ENCODE measurements at places on chromosomes 7 and 10.

DNA sequence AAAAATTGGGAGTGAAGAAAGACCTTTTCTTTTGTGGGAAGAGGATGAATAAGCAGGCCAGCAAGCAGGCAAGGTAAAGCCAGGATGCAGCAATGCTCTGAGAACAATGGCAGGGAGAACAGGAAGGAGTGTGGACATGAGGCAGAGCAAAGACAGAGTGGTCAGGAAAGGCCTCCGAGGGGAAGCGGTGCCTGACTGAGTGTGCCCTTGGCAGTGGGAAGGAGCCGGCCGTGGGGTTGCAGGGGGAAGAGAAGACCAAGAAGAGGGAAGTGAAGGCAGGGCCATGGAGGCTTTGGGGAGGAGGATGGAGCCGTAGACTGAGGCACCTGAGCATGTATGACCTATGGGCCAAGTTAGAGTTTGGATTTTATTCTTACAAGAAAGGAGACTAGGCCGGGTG is 21.9 kb upstream of the ZNF212 start:
- DNase-seq, result no peak

GRCh38 chr10:26057466-26057865 is 123.4 kb downstream of the MYO3A start:
- DNase-seq, result no peak

DNA sequence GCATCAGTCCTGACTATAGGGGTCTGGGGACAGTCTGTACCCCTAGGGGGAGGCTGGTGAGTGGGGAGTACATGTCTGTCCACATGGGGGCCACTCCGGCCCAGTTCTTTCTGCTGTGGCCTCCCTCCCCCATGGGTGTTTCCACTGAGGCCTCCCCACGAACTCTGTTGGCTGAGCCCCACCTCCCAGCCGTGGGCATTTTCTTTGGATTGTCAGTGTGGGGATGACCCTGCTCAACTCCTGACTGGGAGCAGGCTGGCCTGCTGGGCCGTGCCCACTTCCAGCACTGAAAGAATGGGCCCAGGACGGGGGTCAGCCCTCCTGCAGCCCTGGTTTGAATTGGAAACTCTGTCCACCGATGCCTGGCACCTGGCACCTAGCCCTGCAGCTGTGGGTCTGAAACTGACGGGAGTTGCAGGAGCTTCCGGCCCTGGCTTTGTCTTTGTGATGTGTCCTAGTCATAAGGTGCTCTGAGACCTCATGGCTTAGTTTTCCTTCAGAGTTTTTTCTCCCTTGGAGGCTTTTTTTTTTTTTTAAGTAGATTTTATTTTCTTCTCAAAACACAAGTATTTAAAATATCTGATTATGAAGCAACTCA is 46.5 kb downstream of the LHPP start:
- no peak for DNase-seq

GRCh38 chr7:30164567-30164966 is 29.8 kb downstream of the MTURN start:
- DNase-seq, result no peak

- no peak for DNase-seq
Measured at GRCh38 chr7:64878684-64879083, 24.4 kb upstream of the ZNF273 start.

DNA sequence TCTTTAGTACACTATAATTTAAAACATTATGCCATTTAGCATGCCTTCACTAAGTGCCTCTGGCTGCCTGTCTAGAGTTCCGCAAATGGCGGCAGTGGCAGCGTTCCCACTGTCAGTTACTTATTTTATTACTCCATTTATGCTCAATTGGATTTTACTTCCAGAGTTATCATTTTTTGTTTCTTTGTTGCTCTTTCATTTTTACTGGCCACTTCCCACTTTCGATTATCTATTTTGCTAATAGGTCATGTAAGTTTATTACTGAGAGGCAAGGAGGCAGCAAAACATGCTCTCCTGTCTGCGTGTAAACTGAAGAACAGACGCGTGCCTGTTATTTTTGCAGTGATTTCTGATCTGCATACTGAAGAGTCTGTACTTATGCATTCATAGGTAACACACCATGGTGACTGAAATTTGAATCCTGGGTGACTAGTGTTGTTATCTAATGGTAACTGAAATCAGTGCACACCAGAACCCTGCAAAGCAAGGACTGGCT is 23.1 kb downstream of the KDM7A start:
- DNase-seq, result no peak

DNA sequence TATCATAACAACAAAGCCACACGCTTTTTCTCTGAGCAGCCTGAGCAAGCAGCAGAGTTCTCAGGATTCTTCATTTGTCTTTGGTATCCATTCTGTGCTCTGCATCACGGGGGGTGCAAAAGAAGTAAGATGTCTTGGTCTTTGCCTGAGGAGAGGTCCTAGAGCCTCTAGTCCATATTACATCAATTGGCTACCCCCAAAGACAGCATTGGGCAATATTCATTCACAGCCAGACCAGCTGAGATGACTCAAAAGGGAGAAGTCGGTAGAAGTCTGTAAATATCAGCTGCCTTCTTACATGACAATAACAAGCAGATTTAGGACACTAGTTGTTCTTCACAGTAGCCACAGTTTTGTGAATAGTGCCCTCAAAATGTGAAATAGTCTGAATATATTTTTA is 66.6 kb downstream of the FZD1 start:
- DNase-seq, result no peak

GRCh38 chr7:96089511-96089910 is 232.4 kb downstream of the SLC25A13 start:
- DNase-seq, result no peak

DNA sequence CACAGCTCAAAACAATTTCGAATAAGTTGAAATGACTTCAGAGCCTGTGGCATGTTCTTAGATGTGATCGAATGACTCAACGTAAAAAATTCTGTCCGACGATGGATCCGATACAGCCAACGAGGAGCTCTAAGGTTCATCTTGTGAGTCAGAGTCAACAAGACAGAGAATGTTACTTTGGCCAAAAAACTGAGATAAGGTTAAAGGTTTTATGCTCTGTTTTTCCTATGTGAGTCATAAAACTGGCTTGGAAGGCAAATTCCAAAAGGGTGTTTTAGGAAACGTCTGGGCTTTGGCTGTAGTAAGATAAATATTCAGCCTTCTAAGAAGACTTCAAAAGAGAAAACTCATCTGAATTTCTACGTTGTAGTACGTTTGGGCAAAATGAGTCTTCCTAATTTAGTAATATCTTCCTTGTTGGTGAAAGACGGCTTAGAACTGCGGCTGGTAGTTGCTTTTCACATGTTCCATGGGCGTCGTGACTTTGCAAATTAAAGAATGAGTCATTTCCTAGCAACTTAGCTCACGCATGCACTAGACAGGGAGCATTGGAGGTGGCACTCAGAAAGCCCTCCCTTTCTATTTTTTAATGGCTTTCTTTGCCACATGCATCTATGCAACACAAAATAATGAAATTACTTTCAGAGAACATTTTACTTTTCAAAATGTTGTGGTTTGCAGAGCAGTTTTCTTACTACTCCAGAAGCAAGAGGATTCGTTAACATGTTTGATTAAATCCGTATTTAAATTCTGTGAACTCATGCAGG is 28.2 kb downstream of the PFKP start:
- no peak for DNase-seq

- no peak for DNase-seq
Measured at GRCh38 chr7:129776362-129776722, 164.8 kb downstream of the NRF1 start.

DNA sequence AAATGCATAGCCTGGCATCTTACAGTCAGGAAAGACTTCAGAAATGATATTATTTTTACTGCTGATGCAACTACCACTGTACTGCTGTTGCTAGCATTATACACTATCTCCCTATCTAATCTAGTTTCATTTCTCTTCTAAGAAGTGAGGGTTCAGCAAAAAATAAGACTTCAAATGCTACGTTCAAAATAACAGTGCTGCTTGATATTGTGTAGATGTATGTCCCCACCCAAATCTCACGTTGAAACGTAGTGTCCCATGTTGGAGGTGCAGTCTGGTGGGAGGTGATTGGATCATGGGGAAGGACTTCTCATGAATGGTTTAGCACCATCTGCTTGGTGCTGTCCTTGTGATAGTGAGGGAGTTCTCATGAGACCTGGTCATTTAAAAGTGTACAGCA is 129.4 kb downstream of the ANK3 start:
- DNase-seq, result no peak

- no peak for DNase-seq
Measured at GRCh38 chr7:33727315-33727714, 178.0 kb upstream of the BMPER start.

- peak; percentile 24 for DNase-seq
Measured at GRCh38 chr10:102555781-102556328, 52.1 kb downstream of the SUFU start.

DNA sequence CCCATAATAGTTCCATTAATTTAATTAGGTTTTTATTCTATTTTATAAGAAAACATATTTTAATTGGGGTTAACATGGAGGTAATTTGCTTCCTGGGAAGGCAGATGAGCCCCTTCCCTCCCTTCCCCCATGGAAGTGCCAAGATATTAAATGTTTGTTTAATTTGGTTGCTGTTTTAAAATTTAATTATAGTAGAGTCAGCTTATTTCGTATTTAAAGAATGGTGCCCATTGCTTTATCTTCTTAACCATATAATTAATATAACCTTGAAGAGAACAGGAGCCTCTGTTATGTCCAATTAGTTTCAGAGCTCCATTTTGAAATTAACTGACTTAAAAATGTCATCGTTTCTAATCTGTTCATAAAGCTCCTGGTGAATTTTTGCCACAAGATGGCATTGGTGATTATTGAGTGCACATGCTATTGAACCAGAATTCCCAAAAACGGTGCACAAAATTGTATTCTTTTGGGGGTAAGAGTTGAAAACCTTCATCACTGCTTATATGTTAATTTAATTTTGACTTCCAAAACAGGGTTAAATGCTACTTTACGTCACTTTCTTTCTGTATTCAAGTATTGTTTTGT is 26.0 kb downstream of the KLHDC10 start:
- no peak for DNase-seq

- DNase-seq, result no peak
Measured at GRCh38 chr7:14834883-14835282, 67.7 kb downstream of the DGKB start.

Data from omental fat pad (tissue), 4 donors.